ENCODE measurements at places on chromosomes 5 and 9.

DNA sequence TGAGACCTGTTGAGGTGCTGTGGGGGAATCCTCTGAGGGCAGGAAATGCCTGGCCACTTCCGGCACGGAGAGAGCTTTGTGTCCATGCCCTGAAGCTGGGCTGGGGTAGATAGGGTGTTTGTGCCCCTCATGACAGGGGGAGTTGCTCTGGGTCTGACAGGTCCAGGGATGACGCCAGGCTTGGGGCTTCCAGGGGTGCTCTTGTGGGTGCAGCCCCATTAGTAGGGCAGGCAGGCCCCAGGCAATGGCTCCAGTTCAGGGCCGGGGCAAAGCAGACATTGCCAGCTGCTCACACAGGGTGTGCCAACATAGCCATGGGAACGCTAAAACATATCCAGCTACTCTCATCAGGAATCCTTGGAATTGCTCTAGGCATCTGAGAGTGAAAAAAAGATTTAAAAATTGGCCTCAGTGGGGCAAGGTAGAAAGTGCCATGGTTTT is 21.1 kb downstream of the PITX1 start:
- no peak for DNase-seq

GRCh38 chr5:67686746-67687145 is 490.1 kb upstream of the CD180 start:
- DNase-seq: no peak

DNA sequence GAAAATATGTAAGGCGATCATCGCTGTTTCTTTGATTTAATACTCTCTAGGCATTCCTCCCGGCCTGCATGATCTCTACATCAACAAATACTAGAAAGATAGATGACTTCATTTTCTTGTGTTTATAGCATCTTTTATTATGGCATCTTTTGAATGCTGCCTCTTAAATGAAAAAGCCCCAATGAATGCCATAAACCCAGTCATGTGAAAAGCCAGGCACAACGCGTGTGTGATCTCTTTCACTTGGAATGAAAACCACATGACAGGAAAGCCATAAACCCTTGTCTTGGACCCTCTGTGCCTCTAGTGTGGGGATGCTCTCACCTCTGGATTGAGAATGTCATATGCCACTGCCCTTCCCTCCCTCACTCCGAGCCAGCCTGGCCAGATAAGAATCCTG is 476.2 kb downstream of the SEMA5A start:
- DNase-seq: no peak

DNA sequence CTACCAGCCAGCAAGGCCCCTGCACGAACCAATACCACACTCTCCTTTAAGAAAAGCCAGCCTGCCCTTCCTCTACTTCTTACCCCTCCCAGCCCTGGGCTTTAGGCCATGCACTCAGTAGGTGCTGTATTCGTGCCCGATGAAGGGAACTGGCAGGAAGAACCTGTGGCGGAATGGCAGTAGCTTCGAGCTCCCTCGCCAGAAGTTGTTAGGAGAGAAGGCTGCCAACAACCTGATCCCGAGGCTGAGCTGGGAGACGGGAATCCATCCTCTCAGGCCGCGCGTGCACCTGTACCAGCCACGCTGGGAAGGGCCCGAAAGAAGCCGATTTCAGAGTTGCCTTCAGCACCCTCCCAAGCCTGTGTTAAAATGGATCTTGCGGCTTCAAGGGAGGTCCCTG is 45.3 kb upstream of the AKNA start:
- no peak for DNase-seq

- no peak for DNase-seq
These were observed 176.4 kb downstream of the XRCC4 start for GRCh38 chr5:83253720-83254119.

- no peak for DNase-seq
These were observed 42.7 kb upstream of the PLPP1 start for GRCh38 chr5:55577353-55578060.

- DNase-seq: no peak
These were observed 687.4 kb upstream of the SEMA6A start for GRCh38 chr5:117261948-117262571.

- no peak for DNase-seq
These were observed 7.9 kb upstream of the INSYN2B start for GRCh38 chr5:169988206-169988605.

- no peak for DNase-seq
These were observed 1.3 kb upstream of the PRR7 start for GRCh38 chr5:177445052-177445916.

DNA sequence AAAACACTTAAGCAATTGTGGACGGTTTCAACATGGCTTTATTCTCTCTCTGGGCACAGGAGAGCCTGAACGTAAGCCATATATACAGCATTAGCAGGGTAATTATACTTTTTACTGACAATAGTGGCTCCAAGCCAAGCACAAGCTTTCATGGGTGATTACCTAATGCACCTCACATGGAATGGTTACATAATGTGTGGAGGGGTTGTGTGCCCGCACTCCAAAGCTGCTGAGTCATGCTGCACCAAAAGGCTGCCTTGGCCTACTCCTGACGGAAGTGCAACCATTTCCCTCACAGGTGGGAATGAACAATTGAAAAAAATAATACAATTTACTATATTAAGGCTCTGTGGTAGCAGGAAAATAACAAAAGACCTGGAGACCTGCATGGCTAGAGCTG is 86.5 kb upstream of the ATP10B start:
- DNase-seq: no peak

- no peak for DNase-seq
These were observed 53.5 kb downstream of the SLC27A6 start for GRCh38 chr5:129018837-129019236.

GRCh38 chr5:60483050-60483449 is 216.9 kb downstream of the DEPDC1B start:
- no peak for DNase-seq

- no peak for DNase-seq
These were observed 101.6 kb upstream of the PCA3 start for GRCh38 chr9:76662476-76663281.

- no peak for DNase-seq
These were observed 105.8 kb downstream of the GDA start for GRCh38 chr9:72254901-72255545.

DNA sequence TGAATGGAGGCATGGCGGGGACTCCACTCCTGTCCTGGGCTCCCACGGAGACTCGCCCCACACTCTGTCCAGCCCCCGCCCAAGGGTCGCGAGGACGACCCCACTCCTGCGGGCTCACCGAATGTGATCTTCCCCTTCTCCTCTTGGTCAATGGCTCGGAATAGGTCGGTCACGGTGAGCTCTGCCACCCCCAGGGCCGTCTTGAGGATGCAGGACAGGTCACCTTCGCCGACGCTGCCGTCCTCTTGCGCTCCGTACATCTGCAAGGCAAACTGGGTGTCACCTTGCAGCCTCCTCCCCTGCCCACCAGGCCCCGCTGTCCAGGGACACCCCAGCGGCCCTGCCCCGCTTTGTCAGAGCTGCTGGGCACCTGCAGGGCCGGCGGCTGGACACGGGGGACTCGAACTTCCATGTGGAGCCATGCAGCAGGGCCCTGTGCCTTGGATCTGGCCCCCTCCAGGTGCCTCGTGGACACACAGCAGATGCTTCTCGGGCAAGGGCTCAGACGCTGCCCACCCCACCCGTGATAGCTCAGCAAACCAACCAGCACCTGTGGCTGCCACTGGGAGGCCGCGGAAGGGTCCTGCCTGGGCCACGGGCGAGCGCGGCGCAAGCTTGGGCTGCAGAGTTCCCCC is 21.5 kb upstream of the SLC6A3 start:
- DNase-seq: no peak

GRCh38 chr5:6452622-6453504 is 4.2 kb downstream of the UBE2QL1 start:
- no peak for DNase-seq

DNA sequence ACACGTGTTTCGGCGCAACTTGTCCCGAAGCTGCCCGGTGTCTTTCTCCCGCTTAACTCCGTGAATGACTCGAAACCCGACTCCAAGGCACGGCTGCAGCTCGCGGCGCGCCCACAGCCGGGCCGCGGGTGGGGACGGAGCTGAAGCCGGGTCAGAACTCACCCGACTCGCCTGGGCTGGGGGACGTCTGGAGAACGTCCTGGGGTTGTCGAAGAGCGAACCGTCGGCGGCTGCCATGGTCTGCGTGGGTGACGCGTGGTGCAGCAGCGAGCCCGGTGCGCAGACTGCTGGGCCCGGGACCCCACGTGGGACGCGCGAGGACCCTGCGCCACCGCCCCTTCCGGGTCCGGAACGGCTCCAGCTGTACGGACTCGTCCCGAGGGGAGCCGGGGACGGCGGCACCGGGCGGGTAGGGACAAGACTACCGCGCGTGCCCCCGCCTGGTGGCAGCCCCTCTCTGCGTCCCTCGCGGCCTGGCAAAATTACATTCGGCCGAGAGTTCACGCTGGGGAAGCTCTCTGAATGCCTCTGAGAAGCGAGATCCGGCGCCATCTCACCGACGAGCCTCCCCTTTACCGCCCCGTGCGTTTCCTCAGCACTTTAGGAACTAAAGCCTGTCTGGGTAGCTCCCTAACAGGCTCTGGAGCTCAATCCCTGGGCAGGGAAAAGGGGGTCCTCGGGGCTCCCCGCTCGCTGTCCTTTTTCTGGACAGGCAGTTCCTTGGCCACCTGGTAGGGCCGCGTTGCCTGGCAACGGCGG is at the start of gene DDX31:
Gene DDX31 (minus strand): TSS at position 286 of the 759 bp plus-strand sequence. CDS start 49 bp downstream, at position 237.
- DNase-seq: peak; percentile 38

- DNase-seq: peak; percentile 19
These were observed 13.0 kb downstream of the SUSD3 start for GRCh38 chr9:93071464-93071863.

- DNase-seq: no peak
These were observed 1145.4 kb upstream of the NUDT12 start for GRCh38 chr5:104708027-104708426.

DNA sequence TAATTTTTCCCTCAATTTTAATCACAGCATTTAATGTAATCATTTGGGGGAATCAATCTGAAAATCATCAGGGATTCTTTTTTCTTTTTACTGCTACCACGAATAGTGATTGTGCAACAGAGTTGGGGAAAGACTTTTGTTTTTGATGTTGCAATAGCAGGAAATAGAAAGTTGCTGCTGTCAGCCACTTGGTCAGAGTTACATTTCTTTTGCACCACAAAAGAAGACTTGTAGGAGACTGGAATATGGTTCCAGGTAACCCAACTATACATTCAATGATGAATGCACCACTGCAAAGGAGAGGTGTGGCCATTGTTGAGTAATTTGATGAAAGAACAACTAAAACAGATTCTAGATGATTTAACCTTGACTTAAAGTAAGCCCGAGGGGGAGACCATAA is 46.3 kb upstream of the PALM2AKAP2 start:
- DNase-seq: no peak

Data from DMS 273 treated with DMSO at 0.1 percent for 48 hours (cell line).